ENCODE measurements at places on chromosomes 12 and 14. TPM values are rescaled to one million over a fixed set of nuclear protein-coding genes. Genes with fewer than 3 reads are reported as not detected.

PPP1R1A gene
- not detected for total RNA-seq

DNA sequence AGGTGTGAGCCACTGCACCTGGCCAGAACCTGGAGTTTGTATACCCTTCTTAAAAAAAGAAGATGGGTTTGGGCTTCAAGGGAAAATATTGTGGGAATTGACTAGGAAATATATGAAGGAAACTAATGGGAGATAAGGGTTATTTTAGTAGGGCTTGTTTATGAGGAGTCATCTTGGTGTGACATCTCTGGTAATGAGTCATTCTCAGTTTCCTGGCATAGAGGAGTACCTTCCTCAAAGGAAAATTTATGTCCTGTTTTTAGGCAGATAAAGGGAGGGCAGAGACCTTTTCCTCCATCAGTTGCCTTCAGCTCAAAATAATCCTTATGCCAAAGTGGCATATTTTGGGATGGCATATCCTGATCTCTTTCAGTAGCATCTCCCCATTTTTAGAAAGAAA is 30.6 kb upstream of the NFKBIA start:
- no peak for DNase-seq

DHRS4L2 gene
- 15.2 TPM for total RNA-seq

- no peak for DNase-seq
These were observed 55.5 kb downstream of the STON2 start for GRCh38 chr14:81344481-81345160.

DNA sequence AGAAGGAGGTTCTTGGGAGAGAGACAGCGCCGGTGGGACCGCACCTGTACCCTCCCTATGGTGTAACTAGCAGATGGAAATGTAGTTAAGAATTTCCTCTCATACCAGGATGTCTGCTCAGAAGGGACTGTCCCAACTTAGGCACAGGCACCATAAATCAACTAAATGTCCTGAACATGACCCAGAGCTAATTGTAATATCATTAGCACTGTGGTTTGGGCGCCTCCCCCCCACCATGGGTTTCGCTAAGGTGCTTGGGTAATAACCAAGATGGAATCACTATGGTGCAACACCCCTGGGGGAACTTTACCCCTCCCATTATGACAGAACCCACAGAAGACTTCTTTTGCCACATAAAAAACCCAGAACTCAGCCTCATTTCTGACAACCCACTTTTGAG is 15.9 kb downstream of the ZNF641 start:
- no peak for DNase-seq

DNA sequence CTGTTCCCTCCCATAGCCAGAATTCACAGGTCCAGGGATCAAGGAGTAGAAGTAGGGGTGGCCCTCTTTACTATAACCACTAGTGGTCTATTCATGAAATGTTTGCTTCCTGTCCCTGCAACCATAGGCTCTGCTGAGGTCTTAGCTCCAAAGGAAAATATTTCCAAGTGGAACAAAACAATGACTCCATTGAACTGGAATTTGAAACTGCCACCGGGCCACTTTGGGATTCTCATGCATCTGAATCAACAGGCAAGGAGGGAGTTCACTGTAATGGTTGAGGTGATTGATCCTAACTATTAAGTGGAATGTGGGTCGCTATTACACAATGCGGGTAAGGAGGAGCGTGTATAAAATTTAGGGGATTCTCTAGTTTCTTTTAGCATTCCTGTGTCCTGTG is 197.0 kb downstream of the ETNK1 start:
- no peak for DNase-seq

KRT86 gene
- not detected for total RNA-seq
